ENCODE measurements at places on chromosomes 11 and 22.

DNA sequence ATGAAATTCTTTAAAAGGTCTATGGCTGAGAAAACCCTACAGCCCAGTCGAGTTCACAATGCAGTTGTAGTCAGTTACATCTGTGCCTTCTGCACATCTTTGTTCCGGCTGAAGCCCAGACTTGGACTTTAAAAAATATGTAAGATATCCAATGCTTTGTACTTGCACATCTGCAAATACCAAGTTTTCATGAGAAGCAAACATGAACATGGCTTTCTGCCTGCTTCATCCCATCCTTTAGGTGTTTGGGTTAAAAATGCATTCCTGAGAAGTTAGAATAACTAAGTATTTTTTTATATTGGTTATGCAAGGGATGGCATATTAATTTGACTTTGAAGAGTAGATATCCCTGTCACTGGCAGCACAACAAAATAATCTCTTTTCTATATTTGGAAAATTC is 528.4 kb downstream of the METTL15 start:
- no peak for DNase-seq

DNA sequence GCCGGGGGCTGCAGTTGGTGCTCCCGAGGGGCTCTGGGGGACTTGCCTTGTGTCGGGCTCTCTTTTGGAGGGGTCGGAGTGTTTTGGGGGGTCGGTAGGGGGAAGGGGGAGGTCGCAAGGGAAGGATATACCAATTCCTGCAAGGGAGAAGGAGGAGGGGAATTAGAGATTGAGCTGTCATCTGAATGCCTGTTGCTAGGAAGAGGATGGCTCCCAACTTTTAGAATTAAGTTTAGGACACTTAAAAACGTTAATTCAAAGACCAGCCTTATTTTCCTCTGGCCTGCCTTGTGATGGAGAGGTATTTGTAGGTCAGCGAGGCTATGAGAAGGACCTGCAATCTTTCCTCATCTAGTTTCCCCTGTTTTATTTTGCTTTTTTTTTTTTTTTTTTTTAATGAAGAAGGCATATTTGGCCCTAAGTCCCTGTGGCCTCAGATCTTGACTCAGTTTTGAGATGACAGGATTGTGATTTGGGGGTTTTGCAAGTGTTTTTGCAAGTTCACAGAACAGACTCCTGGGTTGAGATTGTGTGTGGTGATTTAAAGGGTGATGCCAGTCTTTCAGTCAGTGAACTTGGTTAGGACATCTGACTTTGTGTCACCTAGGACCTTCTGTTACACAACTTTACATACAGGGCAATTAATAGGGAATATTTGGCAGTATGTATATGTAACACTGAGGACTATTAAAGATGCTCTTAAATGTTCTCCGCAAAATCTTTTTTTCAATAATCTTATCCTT is 672 bp downstream of the TMEM135 start:
- DNase-seq: no peak

DNA sequence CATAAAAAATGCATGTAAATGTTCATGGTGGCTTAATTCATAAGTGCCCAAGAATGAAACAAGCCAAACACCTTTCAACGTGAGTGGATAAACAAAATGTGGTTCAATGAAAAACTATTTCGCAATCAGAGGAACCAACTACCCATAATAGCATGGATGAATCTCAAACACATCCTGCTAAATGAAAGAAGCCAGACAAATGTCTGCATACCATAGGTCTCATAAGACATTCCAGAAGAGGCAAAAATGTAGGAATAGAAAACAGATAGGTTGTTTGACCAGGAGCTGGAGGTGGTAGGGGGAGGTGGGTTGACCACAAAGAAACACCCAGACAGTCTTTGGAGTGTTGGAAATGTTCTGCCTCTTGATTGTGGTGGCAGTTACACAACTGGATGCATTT is 13.2 kb upstream of the OSBPL5 start:
- DNase-seq: no peak

- no peak for DNase-seq
Measured at GRCh38 chr11:100515087-100515486, 172.0 kb upstream of the ARHGAP42 start.

- no peak for DNase-seq
Measured at GRCh38 chr11:116558504-116559211, 214.1 kb downstream of the BUD13 start.

- no peak for DNase-seq
Measured at GRCh38 chr11:35045236-35045820, 93.6 kb upstream of the CD44 start.

GRCh38 chr11:123674297-123674696 is 19.9 kb upstream of the SCN3B start:
- DNase-seq: no peak

DNA sequence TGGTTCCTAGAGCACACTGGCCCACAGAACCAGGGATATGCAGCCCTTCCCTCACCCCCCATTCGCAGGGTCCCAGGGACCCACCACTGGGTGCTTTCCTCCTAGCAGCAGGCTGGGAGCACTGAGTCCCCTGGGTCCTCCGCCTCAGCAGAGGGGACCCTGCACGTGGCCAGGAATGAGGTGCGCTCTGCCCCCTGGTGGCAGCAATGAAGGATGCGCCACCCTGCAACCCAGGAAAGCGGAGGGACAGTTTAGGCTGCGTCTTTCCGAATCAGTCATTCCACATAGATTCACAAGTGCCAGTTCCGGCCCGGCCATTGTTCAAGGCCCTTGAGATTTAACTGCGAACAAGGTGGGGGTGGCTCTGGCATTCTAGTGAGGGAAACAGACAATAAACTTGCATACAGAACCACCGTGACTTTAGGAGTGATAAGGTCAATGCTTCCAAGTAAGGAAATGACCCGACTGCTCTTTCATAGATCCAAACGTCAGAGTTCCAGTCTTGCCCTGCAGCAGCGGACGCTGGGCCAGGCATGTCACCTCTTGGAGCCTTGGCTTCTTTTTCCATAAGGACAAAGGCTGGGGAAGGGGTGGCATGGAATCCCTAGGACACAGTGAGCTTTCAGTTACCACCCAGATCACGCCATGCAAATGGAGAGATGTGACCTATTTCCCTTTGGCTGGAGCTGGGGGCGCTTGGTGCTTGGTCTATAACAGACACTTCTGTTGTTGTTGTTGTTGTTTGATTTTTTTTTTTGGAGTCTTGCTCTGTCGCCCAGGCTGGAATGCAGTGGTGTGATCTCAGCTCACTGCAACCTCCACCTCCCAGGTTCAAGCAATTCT is 7.7 kb downstream of the RIN1 start:
- DNase-seq: no peak

GRCh38 chr11:96530473-96530872 is 140.7 kb downstream of the JRKL start:
- no peak for DNase-seq

- DNase-seq: no peak
Measured at GRCh38 chr11:65918211-65919140, at the start of gene C11orf68. C11orf68 (minus strand) TSS chr11:65919062; CDS start chr11:65919031, 31 bp downstream.

- no peak for DNase-seq
Measured at GRCh38 chr11:132852361-132852760, 679.9 kb downstream of the OPCML start.

DNA sequence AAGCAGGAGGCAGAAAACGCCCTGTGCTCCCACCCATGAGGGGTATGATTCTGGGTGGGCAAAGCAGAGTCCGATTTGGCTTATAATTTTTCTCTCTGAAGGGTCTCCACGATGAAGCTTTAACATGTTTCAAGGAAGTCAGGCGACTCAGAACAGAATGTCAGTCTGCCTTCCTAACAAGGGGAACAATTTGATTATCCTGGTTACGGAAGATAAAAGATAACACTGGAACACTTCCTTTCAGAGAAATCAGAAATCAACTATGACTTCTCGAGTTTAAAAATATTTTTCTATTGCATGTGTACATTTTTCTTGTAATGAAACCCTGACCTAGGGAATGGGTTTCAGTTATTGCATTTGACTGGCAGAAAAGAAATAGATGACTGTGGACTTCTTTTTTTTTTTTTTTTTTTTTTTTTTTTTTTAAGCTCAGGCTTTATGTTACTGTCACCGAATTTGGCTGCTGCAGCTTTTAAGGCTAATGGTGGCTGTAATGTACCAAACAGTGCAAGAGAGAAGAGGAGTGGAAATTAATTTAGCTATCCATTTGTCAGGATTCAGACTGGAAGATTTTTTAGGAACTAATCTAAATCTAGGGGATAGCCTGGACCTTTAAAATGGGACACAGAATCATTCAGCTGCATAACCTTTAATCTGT is 297.7 kb downstream of the CADM1 start:
- DNase-seq: no peak

DNA sequence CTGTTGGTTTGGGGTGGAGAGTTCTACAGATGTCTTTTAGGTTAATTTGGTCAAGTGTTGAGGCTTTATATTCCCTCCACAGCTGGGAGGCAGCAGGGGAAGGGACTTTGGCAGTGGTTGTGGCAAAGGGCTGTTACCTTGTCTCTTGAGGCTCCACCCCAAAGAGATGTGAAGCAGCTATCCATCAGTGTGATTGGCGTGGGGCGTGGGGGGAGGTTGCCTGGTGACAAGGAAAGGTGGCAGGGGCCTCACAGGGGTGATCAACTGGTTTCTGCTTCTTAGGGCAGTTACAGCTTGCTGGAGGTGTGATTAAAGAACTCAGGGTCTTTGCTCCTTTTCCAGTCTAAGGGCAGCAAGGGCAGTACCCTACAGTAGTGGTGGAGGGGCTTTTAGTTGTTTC is 59.3 kb downstream of the FANCF start:
- DNase-seq: no peak

- DNase-seq: no peak
Measured at GRCh38 chr22:33255791-33256190, 197.6 kb upstream of the SYN3 start.

DNA sequence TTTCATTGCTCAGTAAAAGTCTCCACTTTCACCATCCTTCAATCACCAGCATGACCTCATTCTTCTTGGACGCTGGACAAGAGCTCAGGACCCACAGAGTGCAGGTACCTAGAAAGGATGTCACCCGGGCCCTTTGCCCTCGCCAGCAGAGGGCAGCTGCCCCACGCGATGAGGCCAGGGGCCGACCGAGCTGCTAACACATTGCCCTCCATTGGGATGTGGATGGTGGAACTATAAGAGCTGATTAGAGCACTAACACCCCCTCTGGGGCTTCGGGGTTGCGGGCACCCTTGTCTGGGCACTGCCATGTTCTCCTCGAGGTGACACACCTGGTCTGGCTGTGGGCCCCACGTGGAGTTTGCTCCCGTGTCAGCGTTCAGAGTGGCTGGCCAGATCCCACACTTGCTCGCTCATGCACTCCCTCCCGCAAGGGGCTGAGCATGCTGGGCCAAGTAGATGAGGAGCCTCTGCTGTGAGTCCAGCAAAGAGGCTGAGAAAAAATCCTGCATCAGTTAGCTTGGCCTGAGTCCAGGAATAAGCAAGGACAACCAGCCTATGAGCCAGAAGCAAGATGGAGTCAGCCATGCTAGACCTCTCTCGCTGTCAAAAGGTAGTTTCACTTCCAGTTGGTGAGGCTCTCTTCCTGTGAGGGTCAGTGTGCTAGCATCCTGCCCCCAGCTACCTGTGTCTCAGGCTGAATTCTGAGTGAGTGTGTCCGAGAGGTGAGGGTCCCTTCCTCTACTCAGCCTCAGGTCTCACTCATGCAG is 9.8 kb downstream of the KRTAP5-6 start:
- no peak for DNase-seq

- DNase-seq: no peak
Measured at GRCh38 chr22:44738347-44738715, 14.0 kb upstream of the ARHGAP8 start.

GRCh38 chr11:18248561-18248960 is at the start of gene SAA2:
SAA2 (minus strand) TSS chr11:18248668; CDS start chr11:18248011, 657 bp downstream.
- no peak for DNase-seq

DNA sequence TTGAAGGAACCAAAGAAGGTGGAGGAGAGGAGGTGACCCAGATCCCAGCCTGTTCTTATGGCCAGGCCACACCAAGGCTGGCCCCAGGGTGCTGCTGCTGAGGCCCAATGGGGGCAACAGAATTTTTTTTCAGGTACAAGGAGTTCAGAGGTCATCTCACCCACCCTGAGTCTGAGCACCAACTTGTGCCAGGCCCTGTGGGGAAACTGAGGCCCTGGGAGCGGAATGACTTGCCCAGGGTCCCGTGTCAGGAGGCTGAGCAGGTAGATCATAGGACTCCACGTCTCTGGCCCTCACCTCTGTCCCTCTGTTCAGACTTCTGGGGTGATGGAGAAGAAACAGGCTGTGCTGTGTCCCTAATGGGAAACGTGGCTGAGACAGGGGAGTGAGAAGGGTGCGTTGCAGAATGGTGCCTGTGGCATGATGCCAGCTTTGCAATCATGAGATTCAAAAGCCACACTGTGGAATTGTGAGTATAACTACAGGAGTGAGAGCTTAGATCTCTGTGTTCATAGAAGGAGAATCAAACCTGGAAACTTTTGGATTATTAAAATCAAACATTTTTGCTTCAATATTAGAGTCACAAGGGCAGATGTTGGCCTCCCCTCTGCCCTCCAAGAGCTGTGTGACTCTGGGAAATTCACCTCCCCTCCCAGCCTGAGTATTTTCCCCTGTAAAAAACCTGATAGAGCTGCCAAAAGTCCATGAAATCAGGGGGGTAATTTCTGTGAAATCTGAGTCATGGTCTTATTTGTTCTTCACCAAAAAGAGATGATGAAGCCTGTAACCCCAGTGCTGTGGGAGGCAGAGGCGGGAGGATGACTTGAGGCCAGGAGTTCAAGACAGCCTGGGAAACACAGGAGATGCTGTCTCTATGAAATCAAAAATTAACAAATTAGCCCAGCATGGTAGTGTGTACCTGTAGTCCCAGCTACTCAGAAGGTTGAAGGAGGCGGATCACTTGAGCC is 874 bp downstream of the APOL1 start:
- no peak for DNase-seq

DNA sequence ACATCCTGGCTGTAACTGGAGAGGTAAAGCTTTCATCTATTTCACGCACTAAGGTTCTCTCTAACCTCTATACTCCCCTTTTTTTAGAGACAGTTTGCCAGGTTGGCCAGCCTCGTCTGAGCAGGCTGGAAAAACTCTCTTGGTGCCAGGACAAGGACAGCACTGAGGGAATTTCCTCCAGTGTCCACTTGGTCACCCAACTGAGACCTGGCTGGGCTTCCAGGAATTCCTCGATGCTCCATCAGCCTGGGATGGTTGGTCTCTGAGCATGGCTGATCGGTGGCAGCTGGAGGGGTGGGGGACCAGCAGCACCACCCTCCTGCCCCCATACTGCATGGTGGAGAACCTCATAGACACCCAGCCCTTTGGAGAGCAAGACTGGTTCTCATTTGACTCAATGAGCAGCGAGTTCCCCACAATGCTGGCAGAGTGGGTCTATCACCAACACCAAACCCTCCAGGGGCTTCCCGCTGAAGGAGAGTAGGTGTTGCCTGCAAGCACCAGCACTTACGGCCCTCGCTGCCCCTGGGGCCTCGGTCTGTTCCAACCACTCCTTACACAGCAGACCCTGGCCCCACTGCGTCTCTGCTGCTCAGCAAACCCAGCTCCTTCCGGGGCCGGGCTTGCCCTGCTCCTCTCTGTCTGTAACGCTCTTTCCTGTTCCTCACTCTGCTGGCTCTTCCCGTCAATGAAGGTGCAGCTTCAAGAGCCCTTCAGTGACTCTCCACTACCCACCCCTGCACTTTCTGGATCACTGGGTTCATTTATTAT is 122.2 kb downstream of the ST3GAL4 start:
- DNase-seq: no peak

All from cortex of kidney (tissue), 1 donor.